Thyroid gland (tissue), 4 donors: ENCODE measurements at places on chromosomes 5 and 9. TPM values are rescaled to one million over a fixed set of nuclear protein-coding genes. Genes with fewer than 3 reads are reported as not detected.

DNA sequence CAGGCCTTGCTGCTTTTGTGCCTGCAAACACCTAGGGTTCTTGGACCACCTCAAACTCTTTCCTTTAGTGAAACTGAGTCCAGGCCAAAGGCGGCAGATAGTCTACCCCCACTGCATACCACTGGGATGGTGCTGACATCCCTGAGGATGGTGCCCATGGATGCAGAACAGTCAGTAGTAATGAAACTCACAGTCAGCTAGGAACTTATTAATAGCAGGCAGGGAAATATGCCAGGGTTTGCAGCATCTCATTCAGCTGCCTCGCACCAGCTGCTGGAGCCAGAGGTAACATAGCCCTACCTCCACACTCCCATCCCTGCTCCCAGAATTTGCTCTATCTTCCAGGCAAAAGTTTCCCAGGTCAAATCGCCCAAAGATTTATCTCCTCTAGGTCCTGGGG, 189.1 kb downstream of the SREK1 start:
- H3K4me3 ChIP-seq = no peak overlapping the region
- no peaks in the 10 kb centered on the region for H3K4me1 ChIP-seq
- H3K36me3 ChIP-seq = no peaks in the 10 kb centered on the region
- H3K27ac ChIP-seq = no peak overlapping the region
- no peak for DNase-seq
- no peaks in the 10 kb centered on the region for H3K27me3 ChIP-seq

- H3K4me3 ChIP-seq = no peak overlapping the region
- no peak for DNase-seq
- no peaks in the 10 kb centered on the region for H3K4me1 ChIP-seq
- no peaks in the 10 kb centered on the region for H3K36me3 ChIP-seq
These were observed 39.5 kb downstream of the TRIP13 start for GRCh38 chr5:932151-932627.

DNA sequence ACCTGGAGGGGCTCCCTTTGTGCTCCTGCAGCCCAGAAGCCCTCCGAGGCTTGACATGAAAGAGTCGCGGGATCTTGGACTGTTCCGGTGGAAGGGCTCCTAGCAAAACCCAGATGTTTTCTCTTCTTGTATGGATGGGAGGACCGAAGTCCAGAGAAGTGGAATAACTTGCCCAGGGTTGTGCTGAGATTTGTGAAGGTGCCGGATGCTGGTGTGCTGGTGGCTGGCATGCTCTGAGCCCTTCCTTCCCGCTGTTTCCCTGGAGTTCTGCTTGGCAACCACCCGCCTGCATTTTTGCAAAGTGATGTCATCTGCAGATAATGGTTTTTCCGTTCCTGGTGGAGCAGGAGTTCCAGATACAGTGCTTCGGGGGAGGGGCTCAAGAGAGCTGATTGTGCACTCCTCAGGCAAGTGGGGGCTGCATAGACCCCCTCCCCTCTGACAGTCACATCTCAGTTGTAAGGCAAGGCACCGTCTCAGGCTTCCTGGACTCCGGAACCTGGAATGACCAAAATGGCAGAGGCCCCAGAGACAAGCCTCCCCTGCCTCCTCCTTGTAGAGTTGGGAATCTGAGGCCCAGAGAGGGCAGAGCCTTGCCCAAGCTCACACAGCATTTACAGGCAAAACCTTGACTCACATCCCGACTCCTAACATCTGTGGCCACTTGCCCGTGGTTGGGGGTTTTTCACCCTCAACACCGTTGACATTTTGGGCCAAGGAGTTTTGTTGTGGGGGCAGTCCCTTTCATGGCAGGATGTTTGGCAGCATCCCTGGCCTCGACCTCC, 157.0 kb downstream of the RGS3 start:
- no peaks in the 10 kb centered on the region for H3K27me3 ChIP-seq
- peak overlapping the region; percentile 88 for H3K27ac ChIP-seq
- no peak overlapping the region for H3K4me3 ChIP-seq
- DNase-seq = peak; percentile 88
- H3K36me3 ChIP-seq = no peaks in the 10 kb centered on the region

DNA sequence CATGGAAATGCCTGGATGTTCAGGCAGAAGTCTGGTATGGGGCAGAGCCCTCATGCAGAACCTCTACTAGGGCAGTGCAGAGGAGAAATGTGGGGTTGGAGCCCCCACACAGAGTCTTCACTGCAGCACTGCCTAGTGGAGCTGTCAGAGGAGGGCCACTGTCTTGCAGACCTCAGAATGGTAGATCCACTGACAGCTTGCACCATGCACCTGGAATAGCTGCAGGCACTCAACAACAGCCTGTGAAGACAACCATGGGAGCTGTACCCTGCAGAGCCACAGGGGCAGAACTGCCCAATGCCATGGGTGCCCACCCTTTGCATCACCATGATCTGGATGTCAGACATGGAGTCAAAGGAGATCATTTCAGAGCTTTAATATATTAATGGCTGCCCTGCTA, 36.9 kb downstream of the TRIP13 start:
- no peaks in the 10 kb centered on the region for H3K36me3 ChIP-seq
- H3K4me3 ChIP-seq = no peak overlapping the region
- H3K4me1 ChIP-seq = peaks cover 10% of the 10 kb centered on the region
- H3K27ac ChIP-seq = no peak overlapping the region
- DNase-seq = no peak

- no peak overlapping the region for H3K4me3 ChIP-seq
- peaks cover 3% of the 10 kb centered on the region for H3K27me3 ChIP-seq
- no peak for DNase-seq
These were observed 133.4 kb downstream of the MRPL36 start for GRCh38 chr5:1666221-1666620.

DNA sequence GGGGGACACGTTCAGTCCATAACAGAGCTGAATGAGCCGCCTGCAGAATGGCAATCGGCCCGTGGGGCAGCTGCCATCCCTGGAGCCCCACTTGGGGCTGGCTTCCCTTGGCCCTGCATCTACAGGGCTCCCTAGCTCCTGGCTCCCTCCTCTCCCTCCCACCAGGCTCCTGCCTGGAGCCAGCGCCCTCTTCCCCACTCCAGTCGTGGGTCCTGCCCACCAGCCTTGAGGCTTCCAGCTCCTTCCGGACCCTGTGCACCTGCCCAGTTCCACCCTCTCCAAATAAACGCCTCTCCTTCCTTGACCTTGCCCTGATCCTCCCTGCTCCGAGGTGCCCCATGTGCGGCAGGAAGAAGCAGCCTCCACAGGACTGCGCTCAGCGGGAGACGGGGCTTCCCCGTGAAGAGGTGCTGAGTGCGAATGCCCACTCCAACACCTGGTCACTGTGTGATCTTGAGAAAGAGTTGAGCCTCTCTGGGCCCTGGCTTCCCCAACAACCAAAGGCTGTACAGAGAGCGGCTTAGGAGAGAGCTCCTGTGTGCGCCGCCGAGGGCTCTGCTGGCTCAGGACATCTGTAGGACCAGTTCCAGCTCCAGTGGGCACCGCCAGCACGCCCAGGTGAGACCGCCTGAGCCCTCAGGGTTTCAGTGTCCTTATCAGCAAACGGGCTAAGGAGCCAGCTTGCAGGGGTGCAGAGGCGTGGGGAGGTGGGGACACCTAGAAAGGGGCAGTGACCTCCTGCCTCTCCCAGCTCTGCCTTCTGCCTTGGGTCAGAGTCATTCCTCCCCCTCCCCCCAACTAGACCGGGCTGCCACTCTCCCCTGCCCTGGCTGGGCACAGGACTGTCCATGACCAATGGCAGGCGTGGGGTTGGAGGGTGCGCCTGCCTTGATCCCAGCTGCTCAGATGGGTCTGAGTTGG, 12.1 kb downstream of the C9orf50 start:
- no peak overlapping the region for H3K4me3 ChIP-seq
- H3K27ac ChIP-seq = peak overlapping the region; percentile 86
- no peaks in the 10 kb centered on the region for H3K27me3 ChIP-seq
- H3K36me3 ChIP-seq = no peaks in the 10 kb centered on the region
- peaks cover 49% of the 10 kb centered on the region for H3K4me1 ChIP-seq
- DNase-seq = peak; percentile 38

- no peak overlapping the region for H3K4me3 ChIP-seq
- no peak overlapping the region for H3K27ac ChIP-seq
- no peaks in the 10 kb centered on the region for H3K36me3 ChIP-seq
- H3K4me1 ChIP-seq = no peaks in the 10 kb centered on the region
These were observed 686.5 kb upstream of the ADAMTS16 start for GRCh38 chr5:4453655-4454054.

- no peak for DNase-seq
- peaks cover 23% of the 10 kb centered on the region for H3K4me1 ChIP-seq
- peak overlapping the region; percentile 99 for H3K4me3 ChIP-seq
- H3K27me3 ChIP-seq = no peaks in the 10 kb centered on the region
- H3K36me3 ChIP-seq = no peaks in the 10 kb centered on the region
- no peak overlapping the region for H3K27ac ChIP-seq
These were observed 1.6 kb downstream of the RAD23B start for GRCh38 chr9:107284636-107285035.

DNA sequence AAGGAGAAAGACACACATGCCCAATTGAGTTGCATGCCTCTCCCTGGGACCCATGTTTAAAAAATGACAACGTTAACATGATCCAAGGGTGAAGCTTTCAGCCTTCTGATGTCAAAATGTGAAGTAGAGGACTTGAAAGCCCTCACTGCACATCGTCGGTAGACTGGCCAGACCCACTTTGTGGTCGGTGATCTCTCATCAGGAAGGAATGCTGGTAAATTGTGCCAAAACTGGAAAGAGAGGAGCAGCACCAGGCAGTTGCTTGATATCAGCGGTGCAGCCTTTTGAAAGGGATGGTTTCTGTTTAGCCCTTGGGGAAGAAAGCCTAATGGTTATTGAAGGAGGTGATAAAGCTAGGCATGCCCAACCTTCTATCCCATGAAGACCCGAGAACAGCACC, 125.3 kb upstream of the MARCHF11 start:
- H3K27me3 ChIP-seq = no peaks in the 10 kb centered on the region
- H3K36me3 ChIP-seq = no peaks in the 10 kb centered on the region
- H3K4me3 ChIP-seq = no peak overlapping the region
- H3K27ac ChIP-seq = no peak overlapping the region

DNA sequence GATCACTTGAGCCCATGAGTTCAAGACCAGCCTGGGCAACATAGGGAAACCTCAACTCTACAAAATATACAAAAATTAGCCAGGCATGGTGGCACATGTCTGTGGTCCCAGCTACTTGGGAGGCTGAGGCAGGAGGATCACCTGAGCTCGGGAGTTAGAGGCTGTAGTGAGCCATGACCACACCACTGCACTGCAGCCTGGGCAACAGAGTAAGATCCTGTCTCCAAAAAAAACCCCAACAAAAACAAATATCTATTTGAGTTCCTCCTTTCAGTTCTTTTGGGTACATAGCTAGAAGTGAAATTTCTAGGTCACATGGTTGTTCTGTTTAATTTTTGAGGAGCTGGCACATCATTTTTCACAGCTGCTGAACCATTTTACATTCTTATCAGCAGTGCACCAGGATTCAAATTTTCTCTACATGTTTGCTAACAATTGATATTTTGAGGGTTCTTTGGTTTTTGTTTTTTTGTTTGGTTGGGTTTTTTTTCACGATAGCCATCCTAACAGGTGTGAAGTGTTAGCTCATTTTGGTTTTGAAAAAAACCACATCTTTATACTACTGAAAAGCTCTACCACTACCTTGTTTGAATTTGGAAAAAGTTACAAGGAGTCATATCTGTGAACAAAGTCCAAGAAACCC, 176.9 kb upstream of the SLC12A2 start:
- no peaks in the 10 kb centered on the region for H3K4me1 ChIP-seq
- H3K4me3 ChIP-seq = no peak overlapping the region
- H3K36me3 ChIP-seq = no peaks in the 10 kb centered on the region
- no peaks in the 10 kb centered on the region for H3K27me3 ChIP-seq
- DNase-seq = no peak

DNA sequence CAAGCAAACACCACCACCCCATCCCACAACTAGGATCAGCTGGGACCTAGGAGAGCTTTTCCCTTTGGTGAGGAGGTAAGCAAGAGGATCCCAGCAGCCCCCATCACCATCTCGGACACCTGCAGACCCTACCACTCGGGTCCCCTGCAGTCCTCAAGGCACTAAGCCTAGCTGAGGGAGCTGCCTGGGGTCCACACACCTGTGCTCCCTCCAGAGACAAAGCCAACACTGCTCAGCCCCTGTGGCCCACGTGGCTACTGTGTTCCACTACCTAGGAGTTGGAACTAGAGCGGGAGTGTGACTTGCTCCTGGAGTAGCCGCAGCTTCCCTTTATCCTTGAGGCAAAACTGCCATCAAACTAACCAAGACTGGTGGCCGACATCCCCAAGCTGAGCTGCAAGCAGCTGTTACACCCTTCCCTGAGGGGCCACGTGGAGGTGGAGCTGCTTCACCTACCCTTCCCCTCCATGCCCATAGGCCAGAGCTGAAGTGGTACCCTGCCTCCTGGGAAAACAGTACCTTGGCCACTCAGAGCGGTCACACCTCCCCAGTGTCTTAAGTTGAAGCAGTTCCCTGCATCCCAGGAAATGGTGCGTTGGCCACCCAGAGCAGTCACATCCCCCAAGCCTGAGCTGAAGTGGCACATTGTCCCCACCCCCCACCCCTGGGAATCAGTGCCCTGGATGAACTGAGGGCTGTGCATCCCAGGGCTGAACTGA, 205.5 kb downstream of the CACNA1B start:
- no peaks in the 10 kb centered on the region for H3K27me3 ChIP-seq
- no peak for DNase-seq
- H3K4me3 ChIP-seq = no peak overlapping the region
- H3K36me3 ChIP-seq = no peaks in the 10 kb centered on the region
- no peaks in the 10 kb centered on the region for H3K4me1 ChIP-seq

- H3K27me3 ChIP-seq = no peaks in the 10 kb centered on the region
- H3K4me1 ChIP-seq = no peaks in the 10 kb centered on the region
- H3K36me3 ChIP-seq = no peaks in the 10 kb centered on the region
- peak; percentile 24 for DNase-seq
- no peak overlapping the region for H3K27ac ChIP-seq
These were observed 34.7 kb downstream of the SHOC1 start for GRCh38 chr9:111759762-111760639.

GRCh38 chr5:1540166-1540565, 16.4 kb upstream of the LPCAT1 start:
- no peak for DNase-seq
- H3K27me3 ChIP-seq = no peaks in the 10 kb centered on the region
- no peaks in the 10 kb centered on the region for H3K36me3 ChIP-seq
- peaks cover 24% of the 10 kb centered on the region for H3K4me1 ChIP-seq

DNA sequence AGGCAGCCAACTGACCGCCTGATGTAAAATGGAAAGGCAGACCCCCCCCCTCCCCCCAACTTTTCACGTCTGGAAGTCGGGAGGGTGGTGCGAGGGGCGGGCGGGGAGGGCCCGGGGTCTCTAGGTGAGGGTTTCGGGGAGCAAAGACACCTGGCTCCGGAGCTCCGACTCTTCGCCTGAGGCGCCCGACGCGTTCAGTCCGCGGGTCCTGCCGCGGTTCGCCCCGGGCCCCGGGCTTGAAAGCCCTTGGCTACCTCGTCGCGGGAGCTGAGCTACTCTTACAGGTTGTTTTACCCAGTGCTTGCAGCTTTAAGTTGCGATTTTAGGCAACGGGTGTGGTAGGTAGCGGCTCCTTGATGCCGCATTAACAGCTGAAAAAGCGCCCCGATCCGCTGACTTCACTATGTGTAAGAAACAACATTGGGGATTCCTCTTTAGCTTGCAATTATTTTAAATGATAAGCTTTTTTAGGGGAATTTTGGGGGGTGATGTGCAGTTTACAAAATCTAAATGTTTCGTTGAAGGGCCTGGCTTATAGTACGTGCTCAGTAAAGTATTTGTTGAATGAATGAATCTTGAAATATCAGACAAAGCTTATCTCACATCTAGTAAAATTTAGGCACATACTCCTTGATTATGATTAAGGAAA, 722 bp downstream of the CDC42SE2 start:
- no peaks in the 10 kb centered on the region for H3K27me3 ChIP-seq
- DNase-seq = peak; percentile 40
- H3K4me1 ChIP-seq = peaks cover 26% of the 10 kb centered on the region
- peak overlapping the region; percentile 99 for H3K4me3 ChIP-seq

The SLU7 gene
- 122 TPM for total RNA-seq

The SPARC gene
- 313 TPM for total RNA-seq

The GDF9 gene
- not detected for total RNA-seq

The MUSK gene
- not detected for total RNA-seq

The RAPGEF1 gene
- 43.1 TPM for total RNA-seq

The SMIM15 gene
- 38.2 TPM for total RNA-seq

The PCDHGB7 gene
- total RNA-seq = 9.5 TPM

The DMGDH gene
- 7.5 TPM for total RNA-seq

The ZNF354C gene
- total RNA-seq = 8.8 TPM
